CD4-positive, alpha-beta T cell treated with Interleukin-4 for 4 hours (primary cell): ENCODE measurements at places on chromosomes 2 and 18.

DNA sequence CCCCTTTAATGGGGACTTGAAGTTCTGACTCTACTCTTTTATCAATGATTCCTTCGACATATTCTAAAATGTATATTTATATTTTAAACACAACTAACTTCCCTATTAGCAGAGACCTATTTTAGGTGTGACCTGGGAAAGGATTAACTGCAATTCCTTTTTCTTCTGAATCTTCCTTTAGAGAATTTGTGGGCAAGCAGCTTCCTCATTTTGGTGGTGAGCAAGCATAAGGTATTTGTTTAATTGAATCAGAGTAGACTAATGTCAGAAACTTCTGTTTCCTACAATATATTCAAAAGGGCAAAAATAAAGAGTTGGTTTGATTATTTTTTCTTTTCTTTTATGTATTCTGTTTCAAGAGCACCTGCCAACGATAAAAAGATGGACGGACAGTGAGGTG lies 237.0 kb downstream of the IKZF2 start:
- no peak for DNase-seq

DNA sequence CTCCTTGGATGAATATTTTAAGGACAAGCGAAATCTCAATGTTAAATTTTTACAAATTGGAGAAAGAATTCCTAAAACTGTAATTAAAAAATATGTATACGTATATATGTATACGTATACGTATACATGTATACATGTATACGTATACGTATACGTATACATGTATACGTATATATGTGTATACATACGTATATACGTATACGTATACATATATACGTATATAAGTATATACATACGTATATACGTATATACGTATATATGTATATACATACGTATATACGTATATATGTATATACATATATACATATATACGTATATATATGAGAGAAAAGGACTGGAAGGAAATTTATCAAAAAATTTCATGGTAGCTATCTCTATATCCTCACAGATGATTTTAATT lies 110.2 kb upstream of the ACKR3 start:
- no peak for DNase-seq

DNA sequence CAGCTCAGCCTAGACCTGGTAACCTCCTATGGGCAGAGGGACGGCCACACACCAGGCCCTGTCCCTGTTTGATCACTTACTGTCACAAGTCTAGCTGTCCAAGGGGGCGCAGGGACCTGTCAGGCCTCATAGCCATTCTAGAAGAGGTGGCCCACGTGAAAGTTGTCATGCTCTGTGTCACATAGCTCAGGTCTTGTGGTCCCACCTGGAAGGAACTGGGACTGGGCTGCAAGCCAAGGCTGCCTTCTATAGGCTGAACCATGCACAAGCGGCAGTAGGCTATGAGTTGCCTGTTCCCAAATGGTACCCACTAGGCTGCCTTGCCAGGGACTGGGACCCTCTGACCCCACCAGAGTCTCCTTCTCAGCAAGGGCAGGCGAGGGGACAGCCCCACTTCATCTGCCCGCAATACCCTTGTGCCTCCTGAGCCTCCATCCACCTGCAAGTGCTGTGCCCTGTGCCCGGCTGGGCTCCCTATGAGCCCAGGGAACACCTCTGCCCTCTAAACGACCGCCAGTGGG lies 177.5 kb downstream of the ANAPC1 start:
- DNase-seq, result no peak

GRCh38 chr2:99365661-99366060 lies 28.5 kb downstream of the EIF5B start:
- DNase-seq, result no peak

- peak; percentile 93 for DNase-seq
These were observed 86.9 kb downstream of the LIMS1 start for GRCh38 chr2:108621087-108621559.

GRCh38 chr18:41444943-41445342 lies 510.1 kb upstream of the PIK3C3 start:
- DNase-seq, result no peak
